ENCODE measurements at places on chromosomes 5 and 9. TPM values are rescaled to one million over a fixed set of nuclear protein-coding genes. Genes with fewer than 3 reads are reported as not detected.

The RECK gene
- total RNA-seq, result 12.2 TPM

The PTGES2 gene
- 61.2 TPM for total RNA-seq

The POMT1 gene
- total RNA-seq, result 31.1 TPM

The PCAT7 gene
- 19.9 TPM for total RNA-seq

The AJM1 gene
- not detected for total RNA-seq

The BNIP1 gene
- total RNA-seq, result 10.6 TPM

The MEGF9 gene
- total RNA-seq, result 5.0 TPM

The ADGRD2 gene
- 0.43 TPM for total RNA-seq

The GRXCR2 gene
- total RNA-seq, result not detected

The GMCL2 gene
- total RNA-seq, result not detected

The DNAH5 gene
- 0.62 TPM for total RNA-seq

The PCDHA11 gene
- total RNA-seq, result 6.3 TPM

The MYMK gene
- total RNA-seq, result not detected

DNA sequence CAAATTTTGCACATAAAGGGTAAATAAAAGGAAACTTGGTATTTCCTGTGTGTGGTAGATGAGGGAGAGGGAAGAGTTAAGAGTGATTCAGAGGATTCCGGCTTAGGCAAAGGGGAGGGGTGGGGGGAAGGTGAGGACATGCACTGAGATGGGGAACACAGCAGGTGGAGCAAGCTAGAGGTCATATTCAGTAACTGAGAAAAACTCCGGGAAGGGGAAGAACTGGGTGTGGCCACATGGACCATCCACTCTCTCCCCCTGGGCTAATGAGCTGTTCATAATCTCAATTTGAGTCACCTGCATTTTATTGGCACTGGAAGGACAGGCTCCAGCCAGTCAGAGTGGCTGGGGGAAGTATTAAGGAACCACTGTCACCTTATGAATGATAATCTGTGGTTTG is 45.1 kb upstream of the UGCG start:
- DNase-seq, result no peak
- no peak overlapping the region for H3K27ac ChIP-seq
- H3K36me3 ChIP-seq, result no peaks in the 10 kb centered on the region
- no peak overlapping the region for H3K4me3 ChIP-seq
- no peaks in the 10 kb centered on the region for H3K4me1 ChIP-seq

- peaks cover 4% of the 10 kb centered on the region for H3K4me1 ChIP-seq
- no peaks in the 10 kb centered on the region for H3K27me3 ChIP-seq
- DNase-seq, result no peak
Measured at GRCh38 chr9:72254901-72255545, 105.8 kb downstream of the GDA start.

GRCh38 chr9:135219676-135220600 is 132.5 kb downstream of the OLFM1 start:
- DNase-seq, result no peak
- peaks cover 49% of the 10 kb centered on the region for H3K4me1 ChIP-seq
- no peaks in the 10 kb centered on the region for H3K36me3 ChIP-seq
- H3K4me3 ChIP-seq, result no peak overlapping the region

- H3K4me1 ChIP-seq, result peaks cover 7% of the 10 kb centered on the region
- H3K36me3 ChIP-seq, result peaks cover 20% of the 10 kb centered on the region
- H3K27me3 ChIP-seq, result no peaks in the 10 kb centered on the region
- no peak overlapping the region for H3K27ac ChIP-seq
- no peak for DNase-seq
Measured at GRCh38 chr5:142150431-142150830, 41.9 kb downstream of the NDFIP1 start.

DNA sequence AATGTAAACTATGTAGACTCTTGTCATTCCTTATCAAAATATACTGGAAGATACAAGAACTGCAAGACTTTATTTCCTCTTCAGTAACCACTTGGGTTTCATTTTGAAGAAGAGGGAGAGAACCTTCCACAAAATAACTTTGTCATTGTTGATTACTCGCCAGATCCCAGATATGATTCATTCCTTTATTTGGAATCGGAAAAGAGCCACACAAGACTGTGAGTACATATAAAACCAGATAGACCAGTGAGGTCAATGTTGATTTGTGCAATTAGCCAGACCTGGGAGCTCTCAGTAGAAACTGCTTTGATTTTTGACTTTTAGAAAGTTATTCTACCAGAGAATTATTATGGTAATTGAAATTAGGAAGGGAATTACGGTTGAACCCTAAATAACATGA is 146.1 kb downstream of the TMEM167A start:
- DNase-seq, result no peak
- H3K27ac ChIP-seq, result no peak overlapping the region
- H3K4me1 ChIP-seq, result no peaks in the 10 kb centered on the region
- no peaks in the 10 kb centered on the region for H3K27me3 ChIP-seq

DNA sequence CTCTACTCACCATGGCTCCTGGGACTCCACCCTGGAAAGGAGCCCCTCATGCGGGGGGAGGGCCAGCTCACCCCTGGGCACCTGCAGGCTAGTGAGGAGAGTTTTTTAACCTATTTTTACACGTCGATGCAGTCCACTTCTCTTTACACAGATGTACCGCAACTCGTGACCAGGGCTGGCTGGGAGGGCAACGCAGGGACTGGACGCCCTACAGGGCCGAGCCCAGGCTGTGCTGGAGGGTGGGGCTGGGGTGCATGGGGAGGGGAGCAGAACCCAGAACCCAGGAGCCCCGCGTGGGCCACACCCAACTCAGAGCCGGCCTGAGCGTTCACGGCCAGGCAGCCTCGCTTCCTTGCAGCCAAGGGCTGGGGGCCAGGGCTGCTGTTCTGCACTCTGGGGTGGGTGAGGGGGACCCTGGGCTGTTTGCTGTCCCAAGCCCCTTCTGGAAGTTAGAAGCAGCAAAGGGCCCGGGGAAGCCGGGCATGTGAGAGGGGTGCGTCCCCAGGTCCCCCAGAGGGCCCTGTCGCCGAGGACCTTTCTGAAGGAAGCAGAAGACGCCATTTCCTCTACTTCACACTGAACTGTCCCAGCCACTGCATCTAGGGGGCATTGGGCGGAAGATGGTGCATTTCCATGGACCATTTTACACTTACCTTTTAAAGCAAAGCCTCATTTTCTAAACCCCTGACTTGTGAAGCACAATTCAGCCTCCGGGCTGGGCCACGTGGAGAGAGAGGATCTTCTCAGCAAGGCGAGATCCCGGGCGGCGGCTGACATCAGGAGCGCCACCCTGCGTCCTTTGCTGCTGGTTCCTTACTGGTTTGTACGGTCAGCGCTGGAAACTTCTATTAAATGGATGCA is 90.5 kb downstream of the KCNT1 start:
- no peak overlapping the region for H3K4me3 ChIP-seq
- no peaks in the 10 kb centered on the region for H3K4me1 ChIP-seq
- H3K27me3 ChIP-seq, result no peaks in the 10 kb centered on the region

DNA sequence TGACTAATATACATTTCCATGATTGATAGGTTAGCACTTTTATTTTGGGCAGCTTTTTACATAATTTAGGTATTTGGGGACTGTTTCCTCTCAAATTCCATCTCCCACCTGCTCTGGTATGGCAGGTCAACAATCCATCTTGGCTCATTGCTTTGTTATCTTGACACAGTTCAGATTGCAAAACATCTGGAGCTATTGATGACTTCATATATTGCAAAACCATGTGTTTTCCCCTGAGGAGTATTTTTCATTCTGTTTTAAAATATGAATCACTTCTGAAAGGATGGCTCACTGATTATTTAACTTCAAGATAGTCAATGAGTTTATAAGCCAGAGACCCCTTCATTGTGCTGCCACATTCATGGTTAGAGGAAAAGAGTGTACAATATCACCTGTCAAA is 1206.0 kb upstream of the C9orf72 start:
- H3K36me3 ChIP-seq, result no peaks in the 10 kb centered on the region
- H3K27me3 ChIP-seq, result no peaks in the 10 kb centered on the region
- H3K4me3 ChIP-seq, result no peak overlapping the region
- DNase-seq, result no peak
- H3K4me1 ChIP-seq, result no peaks in the 10 kb centered on the region

DNA sequence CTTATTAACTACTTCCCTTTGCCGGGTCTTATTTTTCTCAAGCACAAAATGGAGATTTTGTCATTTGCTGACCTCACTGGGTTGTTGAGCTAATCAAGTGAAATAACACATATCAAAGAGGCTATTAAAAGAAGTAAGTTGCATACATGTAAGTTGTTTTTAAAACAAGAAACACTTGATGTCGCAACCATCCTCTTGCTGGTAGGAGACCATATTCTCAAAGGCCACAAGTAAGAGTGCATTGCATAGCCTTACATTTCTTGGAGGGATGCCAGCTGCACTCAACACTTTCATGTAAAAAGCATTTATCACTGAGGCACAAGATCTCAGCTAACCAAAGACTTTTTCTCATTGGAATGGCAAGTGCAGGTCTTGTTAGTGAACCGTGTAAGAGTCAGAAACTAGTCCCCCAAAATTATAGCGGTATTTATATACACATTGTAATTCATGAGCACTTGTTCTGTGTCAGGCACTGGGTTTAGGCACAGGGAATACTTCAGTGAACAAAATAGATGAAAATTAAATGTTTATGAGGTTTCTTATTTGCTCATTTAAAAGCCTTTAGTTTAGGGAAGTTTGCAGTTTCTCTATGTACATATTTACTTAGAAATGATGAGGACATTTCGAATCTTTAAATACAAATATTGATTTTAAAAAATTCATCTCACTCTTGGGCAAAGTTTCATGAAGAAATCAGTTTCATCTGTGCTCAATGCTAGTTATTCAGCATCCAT is 72.0 kb downstream of the ZFAND5 start:
- no peaks in the 10 kb centered on the region for H3K36me3 ChIP-seq
- DNase-seq, result no peak
- H3K27ac ChIP-seq, result no peak overlapping the region
- no peaks in the 10 kb centered on the region for H3K27me3 ChIP-seq
- H3K4me3 ChIP-seq, result no peak overlapping the region
- no peaks in the 10 kb centered on the region for H3K4me1 ChIP-seq

DNA sequence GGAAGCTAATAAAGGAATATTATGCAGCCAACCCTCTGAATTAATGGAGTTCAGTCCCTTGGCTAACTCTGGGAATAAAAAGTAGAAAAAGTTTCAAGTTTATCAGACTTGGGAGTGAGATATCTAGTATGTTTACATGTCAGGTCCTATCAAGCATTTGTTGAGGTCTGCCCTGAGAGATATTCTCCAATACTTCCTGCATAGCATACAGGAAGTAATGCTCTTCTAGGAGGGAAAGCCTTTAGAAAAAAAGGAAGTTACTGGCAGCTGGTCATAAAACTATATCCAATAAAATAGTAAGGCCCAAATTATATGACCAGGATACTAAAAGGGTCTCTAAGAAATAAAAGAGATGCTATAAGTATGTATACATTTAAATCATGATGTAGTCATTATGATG is 594.1 kb upstream of the FTMT start:
- H3K4me1 ChIP-seq, result no peaks in the 10 kb centered on the region
- no peaks in the 10 kb centered on the region for H3K36me3 ChIP-seq
- no peak overlapping the region for H3K27ac ChIP-seq
- no peaks in the 10 kb centered on the region for H3K27me3 ChIP-seq
- DNase-seq, result no peak

GRCh38 chr5:124745928-124746915 is at the start of gene ZNF608:
Gene ZNF608 (minus strand): TSS chr5:124746639. CDS start chr5:124744989, 1,650 bp downstream.
- H3K4me1 ChIP-seq, result peaks cover 25% of the 10 kb centered on the region
- H3K27ac ChIP-seq, result peak within 1 kb of the TSS; percentile 96
- H3K36me3 ChIP-seq, result no peaks in the 10 kb centered on the region
- H3K27me3 ChIP-seq, result no peaks in the 10 kb centered on the region

GRCh38 chr9:2281803-2282185 is 266.6 kb downstream of the SMARCA2 start:
- H3K4me3 ChIP-seq, result no peak overlapping the region
- H3K27me3 ChIP-seq, result no peaks in the 10 kb centered on the region
- no peak for DNase-seq
- H3K4me1 ChIP-seq, result peaks cover 17% of the 10 kb centered on the region

GRCh38 chr9:134341306-134341705 is 15.1 kb downstream of the RXRA start:
- no peaks in the 10 kb centered on the region for H3K36me3 ChIP-seq
- no peak overlapping the region for H3K4me3 ChIP-seq
- H3K27ac ChIP-seq, result no peak overlapping the region
- peaks cover 16% of the 10 kb centered on the region for H3K4me1 ChIP-seq

DNA sequence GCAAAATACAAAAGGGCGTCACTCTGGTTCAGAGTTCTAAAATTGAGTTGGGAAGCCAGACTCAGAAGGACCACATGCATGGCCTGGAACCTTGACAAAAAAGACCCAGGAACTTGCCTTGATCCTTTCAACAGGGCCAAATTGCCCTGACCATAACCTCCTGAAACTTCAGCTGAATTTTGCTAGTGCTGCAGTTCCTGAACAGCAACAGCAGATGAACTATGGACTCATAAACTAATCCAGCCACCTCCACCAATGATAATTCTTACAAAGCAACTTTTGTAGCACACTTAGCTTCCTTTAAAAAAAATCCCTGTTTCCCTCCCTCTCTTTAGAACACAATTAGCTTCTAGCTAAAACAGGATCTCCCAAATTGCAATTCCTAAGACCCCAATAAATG is 155.9 kb downstream of the MAT2B start:
- H3K4me1 ChIP-seq, result no peaks in the 10 kb centered on the region
- no peak for DNase-seq
- H3K27me3 ChIP-seq, result no peaks in the 10 kb centered on the region
- no peak overlapping the region for H3K27ac ChIP-seq

- H3K27me3 ChIP-seq, result no peaks in the 10 kb centered on the region
- no peak overlapping the region for H3K27ac ChIP-seq
- H3K36me3 ChIP-seq, result peaks cover 4% of the 10 kb centered on the region
- H3K4me3 ChIP-seq, result no peak overlapping the region
Measured at GRCh38 chr5:111734013-111734412, 23.0 kb downstream of the NREP start.

GRCh38 chr9:135038331-135038730 is 49.1 kb upstream of the OLFM1 start:
- no peaks in the 10 kb centered on the region for H3K36me3 ChIP-seq
- no peak for DNase-seq
- H3K4me3 ChIP-seq, result no peak overlapping the region
- H3K27ac ChIP-seq, result no peak overlapping the region
- no peaks in the 10 kb centered on the region for H3K27me3 ChIP-seq

DNA sequence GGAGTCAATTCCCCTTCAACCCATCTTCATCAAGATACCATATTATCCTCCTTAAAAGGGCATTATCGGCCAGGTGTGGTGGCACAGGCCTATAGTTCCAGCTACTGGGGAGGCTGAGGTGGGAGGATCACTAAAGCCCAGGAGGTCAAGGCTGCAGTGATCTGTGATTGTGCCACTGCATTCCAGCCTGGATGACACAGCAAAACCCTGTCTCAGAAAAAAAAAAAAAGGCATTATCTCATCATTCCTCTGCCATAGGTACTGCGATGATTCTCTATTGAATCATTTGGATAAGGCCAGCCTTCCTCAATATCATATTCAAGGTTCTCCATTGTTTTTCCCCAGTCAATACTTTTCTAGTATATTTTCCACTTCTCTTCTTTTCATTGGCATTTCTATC is 39.2 kb upstream of the RAB3C start:
- DNase-seq, result no peak
- H3K36me3 ChIP-seq, result no peaks in the 10 kb centered on the region
- no peaks in the 10 kb centered on the region for H3K4me1 ChIP-seq
- H3K4me3 ChIP-seq, result no peak overlapping the region
- no peaks in the 10 kb centered on the region for H3K27me3 ChIP-seq
